ENCODE measurements at places on chromosomes 3 and 15. TPM values are rescaled to one million over a fixed set of nuclear protein-coding genes. Genes with fewer than 3 reads are reported as not detected.
A peak's percentile ranks its signal among the peaks of the same experiment; 100 is the strongest.

APOD gene
- 0.33 TPM for total RNA-seq

CDHR4 gene
- total RNA-seq = not detected

ARRDC4 gene
- 3.4 TPM for total RNA-seq

SSUH2 gene
- 0.17 TPM for total RNA-seq

DNA sequence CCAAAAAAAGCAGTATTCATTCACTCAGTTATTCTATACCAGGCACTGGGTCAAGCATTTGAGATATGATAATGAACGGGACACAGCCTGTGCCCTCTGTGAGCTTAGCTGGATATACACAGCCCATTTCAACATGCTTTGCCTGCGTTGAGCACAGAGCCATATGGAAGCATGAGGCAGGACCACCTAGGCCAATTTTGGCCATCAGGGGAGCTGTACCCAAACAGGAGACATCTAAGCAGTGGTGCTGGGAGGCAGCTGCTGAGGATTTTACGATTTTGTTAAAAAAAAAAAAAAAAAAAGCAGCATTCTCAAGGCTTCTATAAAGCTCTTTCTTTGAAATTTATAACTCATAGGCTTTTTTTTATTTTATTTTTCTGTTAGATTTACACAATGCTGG lies 87.2 kb upstream of the SLC2A2 start:
- H3K4me3 ChIP-seq = no peak overlapping the region
- H3K36me3 ChIP-seq = peaks cover under 1% of the 10 kb centered on the region
- H3K27me3 ChIP-seq = no peaks in the 10 kb centered on the region
- H3K27ac ChIP-seq = no peak overlapping the region
- no peaks in the 10 kb centered on the region for H3K4me1 ChIP-seq

DNA sequence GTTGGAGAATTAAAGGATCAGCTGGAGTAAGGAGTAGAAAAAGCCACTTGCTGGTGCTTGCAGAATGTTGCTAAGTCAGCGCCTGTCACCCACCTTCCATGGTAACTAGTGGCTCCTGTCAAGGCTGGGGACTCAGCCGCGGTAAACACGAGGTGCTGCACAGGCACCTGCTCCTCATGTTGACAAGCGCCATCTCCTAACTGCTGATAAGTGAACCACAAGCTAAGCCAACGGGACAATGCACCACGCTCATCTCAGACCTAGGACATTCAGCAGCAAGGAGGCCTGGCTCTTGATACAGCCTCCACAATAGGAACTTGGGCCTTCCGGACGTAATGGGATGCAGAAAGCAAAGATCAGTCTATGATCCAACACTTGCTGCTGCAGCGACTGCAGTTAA lies 264.4 kb downstream of the OCA2 start:
- no peak overlapping the region for H3K4me3 ChIP-seq
- H3K4me1 ChIP-seq = no peaks in the 10 kb centered on the region
- H3K27me3 ChIP-seq = no peaks in the 10 kb centered on the region
- H3K36me3 ChIP-seq = no peaks in the 10 kb centered on the region
- no peak overlapping the region for H3K27ac ChIP-seq

- H3K4me3 ChIP-seq = no peak overlapping the region
- H3K4me1 ChIP-seq = no peaks in the 10 kb centered on the region
- H3K27me3 ChIP-seq = no peaks in the 10 kb centered on the region
- no peaks in the 10 kb centered on the region for H3K36me3 ChIP-seq
- no peak overlapping the region for H3K27ac ChIP-seq
Observed at GRCh38 chr3:141152801-141153678, 78.6 kb upstream of the PXYLP1 start.

- no peaks in the 10 kb centered on the region for H3K36me3 ChIP-seq
- no peak overlapping the region for H3K27ac ChIP-seq
- no peak overlapping the region for H3K4me3 ChIP-seq
- H3K27me3 ChIP-seq = no peaks in the 10 kb centered on the region
- DNase-seq = no peak
Observed at GRCh38 chr3:149375501-149376196, 1.8 kb downstream of the TM4SF1 start.

DNA sequence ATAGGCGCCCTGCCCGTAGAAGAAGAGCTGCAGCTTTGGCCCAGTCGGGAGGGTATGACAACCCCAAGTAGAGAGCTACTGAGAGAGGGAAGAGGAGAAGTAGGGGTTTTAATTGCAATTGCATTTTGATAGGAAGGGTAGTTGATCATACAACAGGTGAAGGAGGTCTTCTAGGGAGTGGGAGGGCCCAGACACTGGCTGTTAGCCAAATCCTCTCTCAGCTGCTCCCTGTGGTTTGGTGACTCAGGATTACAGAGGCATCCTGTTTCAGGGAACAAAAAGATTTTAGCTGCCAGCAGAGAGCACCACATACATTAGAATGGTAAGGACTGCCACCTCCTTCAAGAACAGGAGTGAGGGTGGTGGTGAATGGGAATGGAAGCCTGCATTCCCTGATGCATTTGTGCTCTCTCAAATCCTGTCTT lies 408.9 kb upstream of the THBS1 start:
- DNase-seq = no peak
- no peaks in the 10 kb centered on the region for H3K4me1 ChIP-seq
- no peaks in the 10 kb centered on the region for H3K36me3 ChIP-seq
- H3K27me3 ChIP-seq = no peaks in the 10 kb centered on the region
- H3K27ac ChIP-seq = no peak overlapping the region
- no peak overlapping the region for H3K4me3 ChIP-seq

- no peaks in the 10 kb centered on the region for H3K27me3 ChIP-seq
- H3K36me3 ChIP-seq = no peaks in the 10 kb centered on the region
- DNase-seq = no peak
Observed at GRCh38 chr15:58053315-58054153, 12.0 kb downstream of the ALDH1A2 start.

GRCh38 chr3:141412087-141412935 lies 44.0 kb downstream of the ZBTB38 start:
- H3K27ac ChIP-seq = peak overlapping the region; percentile 95
- peaks cover 10% of the 10 kb centered on the region for H3K4me1 ChIP-seq
- DNase-seq = peak; percentile 52
- no peaks in the 10 kb centered on the region for H3K36me3 ChIP-seq
- peak overlapping the region; percentile 28 for H3K4me3 ChIP-seq
- H3K27me3 ChIP-seq = no peaks in the 10 kb centered on the region

GRCh38 chr3:146772211-146772743 lies 167.1 kb upstream of the PLSCR5 start:
- no peaks in the 10 kb centered on the region for H3K27me3 ChIP-seq
- no peak overlapping the region for H3K27ac ChIP-seq
- no peaks in the 10 kb centered on the region for H3K4me1 ChIP-seq
- no peaks in the 10 kb centered on the region for H3K36me3 ChIP-seq
- no peak for DNase-seq

GRCh38 chr3:8767667-8768363 lies 1.6 kb downstream of the OXTR start:
- H3K4me1 ChIP-seq = peaks cover 2% of the 10 kb centered on the region
- DNase-seq = peak; percentile 33
- no peaks in the 10 kb centered on the region for H3K36me3 ChIP-seq
- no peak overlapping the region for H3K4me3 ChIP-seq
